ENCODE measurements at places on chromosomes 2 and 18.

DNA sequence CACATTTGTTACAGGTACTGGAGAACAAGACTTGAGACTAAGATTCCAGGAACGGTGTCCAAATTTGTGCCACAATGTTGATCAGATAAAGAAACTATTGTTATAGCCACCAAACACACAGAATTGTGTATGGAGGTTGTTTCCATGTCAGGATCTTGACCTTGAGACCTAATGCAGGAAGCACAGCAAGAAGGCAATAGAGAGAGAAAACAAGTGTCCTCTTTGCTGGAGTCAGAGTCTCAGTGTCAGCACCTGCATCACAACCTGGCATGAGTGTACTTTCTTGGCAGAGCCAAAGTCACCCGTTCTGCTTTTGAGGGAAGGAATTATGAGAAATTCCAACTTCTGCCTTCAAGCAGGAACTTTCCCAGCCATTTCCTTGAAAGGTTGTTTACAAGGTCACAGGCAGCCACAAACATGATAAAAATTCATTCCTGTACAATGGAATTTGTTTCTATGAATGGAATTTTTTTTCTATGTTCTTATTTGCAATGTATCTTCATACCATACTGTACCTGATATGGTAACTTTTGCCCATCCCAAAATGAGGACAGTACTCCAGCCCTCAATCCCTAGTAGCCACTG lies 118.4 kb downstream of the PKP4 start:
- DNase-seq, result no peak

DNA sequence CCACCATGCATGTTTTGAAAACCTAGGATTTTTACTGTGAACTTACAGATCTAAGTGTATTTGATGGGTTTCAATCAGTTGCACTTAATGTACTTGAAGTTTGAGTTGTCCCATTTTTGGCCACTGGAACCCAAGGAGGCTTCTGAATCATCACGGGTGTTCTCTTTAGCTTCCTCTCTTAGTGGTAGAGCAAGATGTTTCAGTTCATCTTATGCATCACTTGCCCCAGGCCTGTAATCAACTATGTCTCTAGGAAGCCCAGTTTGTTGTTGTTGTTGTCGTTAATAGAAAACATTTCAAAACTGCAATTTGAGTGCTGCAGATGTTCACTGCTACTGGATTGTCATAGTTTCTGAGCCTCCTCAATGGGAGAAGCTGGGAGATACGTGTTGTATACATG lies 97.0 kb downstream of the FHOD3 start:
- DNase-seq, result no peak

DNA sequence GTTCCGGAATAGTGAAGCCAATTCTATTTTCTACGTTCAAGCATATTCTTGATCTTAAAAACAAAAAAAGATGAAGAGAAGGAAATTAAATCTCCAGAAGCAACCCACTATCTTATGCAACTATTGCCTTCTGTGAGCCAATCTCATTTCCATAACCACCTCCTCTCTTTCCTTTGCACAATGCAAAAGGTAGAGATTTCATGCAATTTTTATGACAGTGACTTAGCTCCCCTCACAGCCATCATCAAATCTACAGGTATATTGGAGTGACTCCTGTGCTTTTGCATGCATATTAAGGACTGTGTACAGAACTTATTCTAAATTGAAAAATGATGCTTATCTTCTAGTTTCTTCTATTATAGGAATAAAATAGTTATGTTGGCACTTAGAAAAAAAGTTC lies 191.8 kb downstream of the DCC start:
- no peak for DNase-seq

- no peak for DNase-seq
Observed at GRCh38 chr18:44691148-44691925, 10.6 kb downstream of the SETBP1 start.

GRCh38 chr2:27622921-27623384 lies 5.9 kb downstream of the CCDC121 start:
- no peak for DNase-seq

GRCh38 chr2:118633371-118634018 lies 214.0 kb downstream of the EN1 start:
- DNase-seq, result no peak

GRCh38 chr2:191894681-191895147 lies 47.8 kb upstream of the CAVIN2 start:
- no peak for DNase-seq

GRCh38 chr2:191999101-191999841 lies 152.4 kb upstream of the CAVIN2 start:
- no peak for DNase-seq

GRCh38 chr2:137987011-137987410 lies 22.7 kb downstream of the HNMT start:
- no peak for DNase-seq

DNA sequence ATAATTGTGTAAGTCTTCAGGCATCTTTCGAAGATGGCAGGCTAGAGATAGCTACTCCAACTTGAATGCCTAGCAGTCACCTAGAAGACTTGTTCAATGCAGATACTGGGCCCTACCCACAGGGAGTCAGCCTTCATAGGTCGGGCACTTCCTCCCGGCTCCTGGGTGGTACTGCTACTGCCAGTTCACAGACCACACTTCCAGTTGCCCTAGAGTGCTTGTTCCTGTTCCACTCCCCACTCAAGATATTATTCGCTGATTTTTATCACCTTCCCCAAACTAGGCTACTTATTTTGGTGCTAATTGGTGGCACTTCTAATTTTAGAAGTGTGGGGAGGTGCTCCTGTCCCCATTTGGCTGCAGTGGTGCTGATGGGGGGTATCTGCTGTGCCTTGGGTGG lies 34.2 kb downstream of the INPP4A start:
- no peak for DNase-seq

GRCh38 chr2:230974096-230974913 lies 21.6 kb upstream of the SPATA3 start:
- DNase-seq, result no peak

GRCh38 chr18:63320975-63321265 lies 1.4 kb upstream of the BCL2 start:
- DNase-seq, result no peak

GRCh38 chr2:163888591-163888990 lies 152.8 kb upstream of the FIGN start:
- DNase-seq, result no peak

DNA sequence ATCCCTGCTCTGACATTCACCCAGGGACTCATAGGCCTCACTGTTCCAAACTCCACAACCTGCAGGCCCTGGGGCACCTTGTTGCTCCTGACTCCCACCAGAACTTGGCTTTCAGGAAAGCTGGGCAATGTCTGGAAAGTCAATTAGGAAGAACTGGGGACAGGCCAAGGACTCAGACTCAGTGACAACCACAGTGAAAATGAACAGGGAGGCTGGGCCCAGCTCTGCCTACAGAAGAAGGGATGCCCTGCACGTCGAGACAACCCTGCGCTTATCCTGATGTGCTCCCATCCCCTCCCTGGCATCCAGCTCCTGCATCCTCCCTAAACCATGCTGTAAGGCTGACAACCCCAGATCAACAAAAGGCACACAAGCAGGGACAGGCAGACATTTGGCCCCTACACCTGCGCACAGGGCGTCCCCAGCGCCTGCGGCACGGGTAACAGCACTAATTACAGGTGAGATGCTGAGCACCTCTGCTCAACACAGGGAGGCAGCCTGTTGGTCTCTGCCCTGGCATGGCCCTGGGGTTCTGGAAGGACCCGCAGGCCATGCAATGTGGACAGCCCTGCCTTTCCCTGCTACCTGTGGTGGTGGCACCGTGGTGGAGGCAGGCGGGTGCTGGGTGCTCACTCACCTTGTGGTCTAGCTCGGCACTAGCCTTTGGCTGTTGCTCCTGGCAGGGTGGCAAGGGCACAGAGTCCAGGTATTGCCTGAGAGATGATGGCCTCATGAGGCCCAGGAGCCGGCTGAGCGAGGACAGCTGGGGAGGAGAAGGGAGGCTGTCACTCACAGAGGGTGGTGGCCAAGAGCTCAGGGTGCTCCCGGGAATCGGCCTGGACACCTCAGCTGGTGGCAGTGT lies 23.6 kb upstream of the SEMA4C start:
- DNase-seq, result no peak

- no peak for DNase-seq
Observed at GRCh38 chr2:177765698-177766097, 306.9 kb downstream of the PDE11A start.

DNA sequence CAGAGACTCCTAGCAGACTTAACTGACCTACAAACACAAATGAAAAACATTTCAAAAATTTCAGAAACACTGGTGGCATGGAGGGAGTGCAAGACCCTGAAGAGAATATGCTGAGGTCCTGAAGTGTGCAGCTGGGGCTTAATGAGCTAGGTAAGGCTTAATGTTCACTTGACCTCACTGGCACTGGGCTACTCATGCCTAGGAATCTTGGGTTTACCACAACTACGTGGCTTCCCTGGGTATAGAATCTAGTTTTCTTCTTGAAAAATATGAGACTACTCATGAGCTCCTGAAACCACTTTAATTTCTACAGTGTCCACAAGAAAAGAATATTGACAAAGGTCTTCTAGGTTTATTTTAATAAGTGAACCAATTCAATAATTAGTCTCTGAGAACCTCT lies 139.8 kb downstream of the HNMT start:
- DNase-seq, result no peak

DNA sequence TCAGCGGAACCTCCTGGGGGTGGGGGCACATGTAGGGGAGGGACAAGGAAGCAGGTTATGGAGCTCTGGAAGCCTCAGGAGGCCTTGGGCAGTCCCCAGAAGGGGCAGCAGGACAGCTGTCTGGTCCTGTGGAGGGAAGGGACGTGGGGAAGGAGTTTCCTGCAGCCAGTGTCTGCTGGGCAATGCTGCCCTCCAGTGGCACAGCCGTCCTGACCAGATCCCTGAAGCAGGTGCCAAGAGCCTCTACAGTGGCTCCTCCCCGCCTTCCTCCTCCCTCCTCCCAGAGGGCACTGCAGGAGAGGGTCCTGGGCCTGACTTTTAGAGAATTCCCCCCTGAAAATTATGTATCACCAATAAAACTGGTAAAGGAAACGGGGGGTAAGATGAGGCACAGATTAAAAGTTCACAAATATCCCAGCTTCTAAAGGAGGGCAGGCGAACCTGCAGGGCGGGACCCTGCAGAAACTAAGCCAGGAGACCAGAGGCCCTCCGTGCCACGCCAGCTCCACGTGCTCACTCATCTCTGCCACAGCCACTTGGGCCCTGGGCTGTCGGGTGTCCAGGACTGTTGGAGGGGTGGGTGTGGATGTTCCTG lies 258.5 kb downstream of the TWIST2 start:
- no peak for DNase-seq

GRCh38 chr2:127932199-127932876 lies 46.6 kb upstream of the AMMECR1L start:
- DNase-seq, result no peak

DNA sequence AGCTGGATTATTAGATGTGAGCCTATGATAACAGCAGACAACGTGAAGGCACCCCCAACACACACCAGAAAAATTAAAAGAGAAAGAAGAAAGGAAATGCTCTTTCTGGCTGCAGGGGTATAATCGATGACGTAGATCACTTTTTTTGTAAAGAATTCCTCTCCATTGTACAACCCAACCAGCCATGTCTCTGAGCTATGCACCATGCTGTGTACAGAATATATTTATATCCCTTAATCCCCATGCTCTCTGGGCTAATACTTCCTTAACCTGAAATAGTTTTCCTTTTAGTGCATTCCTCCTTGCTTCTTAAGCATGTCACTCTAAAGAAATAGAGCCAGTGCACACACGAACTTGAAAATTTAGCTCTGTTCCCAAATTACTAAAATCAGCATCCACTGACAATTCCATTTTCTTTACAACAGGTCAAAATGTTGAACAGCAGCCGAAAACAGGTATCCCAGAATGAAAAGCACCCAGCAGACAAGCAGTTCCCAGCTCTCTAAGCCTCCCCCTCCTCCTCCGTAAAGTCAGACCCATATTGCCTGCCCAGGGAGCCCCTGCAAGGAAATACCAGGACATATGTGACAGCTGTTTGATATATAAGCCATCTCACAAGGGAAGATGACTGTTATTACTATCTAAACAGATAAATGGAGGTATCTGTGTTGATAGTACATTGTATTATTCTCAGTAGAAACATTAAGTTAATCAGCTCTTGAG lies 247.4 kb upstream of the RAB6C start:
- DNase-seq, result no peak

DNA sequence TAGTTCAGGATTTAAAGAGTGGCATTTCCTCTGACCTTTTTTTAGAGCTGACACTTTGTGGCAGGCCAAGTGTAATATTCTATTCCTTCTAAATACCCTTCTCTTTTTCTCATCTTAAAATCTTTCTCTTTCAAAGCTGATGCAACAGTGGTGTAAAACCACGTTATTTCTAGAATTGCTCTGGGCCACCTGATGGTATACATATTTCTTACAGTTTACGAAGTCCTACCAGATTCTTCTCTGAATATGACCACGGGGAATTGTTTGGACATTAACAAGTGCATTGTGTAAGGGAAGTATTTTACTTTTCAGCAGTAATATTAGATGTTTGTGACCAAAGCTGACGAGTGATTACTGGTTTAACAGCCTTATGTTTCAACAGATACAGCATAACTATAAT lies 109.9 kb downstream of the PTPRM start:
- DNase-seq, result no peak

DNA sequence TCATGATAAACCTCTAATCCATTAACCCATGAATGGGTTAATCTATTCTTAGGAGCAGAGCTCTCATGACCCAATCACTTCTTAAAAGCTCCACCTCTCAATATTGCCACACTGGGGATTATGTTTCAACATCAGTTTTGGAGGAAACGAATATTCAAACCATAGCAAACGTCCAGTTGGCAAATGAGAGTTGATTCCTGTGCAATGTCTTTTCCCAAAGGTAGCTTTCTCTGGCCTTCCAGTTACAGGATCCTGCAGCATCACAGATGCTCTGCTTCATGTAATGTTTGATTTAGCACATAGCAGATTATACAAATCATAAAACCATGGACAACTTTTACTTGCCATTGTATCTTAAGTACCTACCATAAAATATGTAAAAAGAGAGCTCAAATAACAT lies 481.0 kb downstream of the TNS1 start:
- no peak for DNase-seq

GRCh38 chr2:121489284-121489683 lies 41.4 kb upstream of the RNU4ATAC start:
- peak; percentile 84 for DNase-seq

- DNase-seq, result no peak
Observed at GRCh38 chr18:46630991-46631390, 26.0 kb downstream of the LOXHD1 start.

- DNase-seq, result no peak
Observed at GRCh38 chr2:122681626-122682025, 926.2 kb downstream of the TSN start.

- DNase-seq, result no peak
Observed at GRCh38 chr18:70046796-70047195, 99.1 kb upstream of the CD226 start.

All from spinal cord (tissue), 10 donors.